Pericardium fibroblast (primary cell): ENCODE measurements at places on chromosomes 12 and 14. TPM values are rescaled to one million over a fixed set of nuclear protein-coding genes. Genes with fewer than 3 reads are reported as not detected.

GARIN6 gene
- total RNA-seq, result not detected in 2 replicates

SCYL2 gene
- total RNA-seq, result 19.1 and 21.9 TPM in 2 replicates

KRT81 gene
- not detected in 2 replicates for total RNA-seq

SDR9C7 gene
- not detected in 2 replicates for total RNA-seq

TCL1A gene
- total RNA-seq, result not detected in 2 replicates

PARP11 gene
- 2.8 and 3.3 TPM in 2 replicates for total RNA-seq

SLC35F4 gene
- total RNA-seq, result not detected in 2 replicates

CLEC6A gene
- not detected in 2 replicates for total RNA-seq

OR4K13 gene
- not detected in 2 replicates for total RNA-seq

CLEC12A gene
- total RNA-seq, result not detected in 2 replicates

UNC79 gene
- total RNA-seq, result under 0.01 and 0.34 TPM in 2 replicates

TAS2R42 gene
- not detected in 2 replicates for total RNA-seq

PRR4 gene
- total RNA-seq, result not detected in 2 replicates

GLS2 gene
- not detected in 2 replicates for total RNA-seq

SERPINA3 gene
- total RNA-seq, result 63.4 and 80.7 TPM in 2 replicates

SLCO1A2 gene
- not detected in 2 replicates for total RNA-seq

VRTN gene
- total RNA-seq, result not detected in 2 replicates

KCNH5 gene
- not detected in 2 replicates for total RNA-seq

GUCY2C gene
- total RNA-seq, result not detected in 2 replicates

ST8SIA1 gene
- total RNA-seq, result 0.93 and 1.4 TPM in 2 replicates

SMAGP gene
- 13.7 and 22.2 TPM in 2 replicates for total RNA-seq

LRCOL1 gene
- not detected in 2 replicates for total RNA-seq

NRIP2 gene
- total RNA-seq, result under 0.01 TPM in 1 of 2 replicates, not detected in the other

CYP46A1 gene
- total RNA-seq, result under 0.01 and 2.7 TPM in 2 replicates

E2F7 gene
- 0.47 and 0.85 TPM in 2 replicates for total RNA-seq

HPD gene
- 4.9 and 8.8 TPM in 2 replicates for total RNA-seq

ARF6 gene
- 37.6 and 57.6 TPM in 2 replicates for total RNA-seq

IFI27L1 gene
- 10.8 and 12.5 TPM in 2 replicates for total RNA-seq

PPP1R36 gene
- total RNA-seq, result not detected in 2 replicates

DNAJC22 gene
- total RNA-seq, result 0.34 and 4.3 TPM in 2 replicates

RERG gene
- 1.6 and 13.9 TPM in 2 replicates for total RNA-seq

RFLNA gene
- 1.8 and 5.8 TPM in 2 replicates for total RNA-seq

TTC7B gene
- 25.6 and 28.7 TPM in 2 replicates for total RNA-seq

CYP27B1 gene
- total RNA-seq, result 0.68 and 1.6 TPM in 2 replicates

MYO1H gene
- total RNA-seq, result not detected in 2 replicates

ADAMTS20 gene
- not detected in 2 replicates for total RNA-seq

SYT1 gene
- total RNA-seq, result 0.34 and 1.9 TPM in 2 replicates

PTHLH gene
- 0.35 and 0.60 TPM in 2 replicates for total RNA-seq

FSCB gene
- total RNA-seq, result not detected in 2 replicates

KLRK1 gene
- not detected in 2 replicates for total RNA-seq

MMP14 gene
- total RNA-seq, result 386 and 658 TPM in 2 replicates

KITLG gene
- total RNA-seq, result 9.4 and 12.4 TPM in 2 replicates

ACOT6 gene
- not detected in 2 replicates for total RNA-seq

GLIPR1L1 gene
- not detected in 2 replicates for total RNA-seq

GPRC5D gene
- total RNA-seq, result not detected in 2 replicates

TRMT61A gene
- total RNA-seq, result 12.1 and 13.6 TPM in 2 replicates

CFAP251 gene
- total RNA-seq, result 0.09 and 4.3 TPM in 2 replicates

KRT3 gene
- not detected in 2 replicates for total RNA-seq

SLC24A4 gene
- not detected in 2 replicates for total RNA-seq
